ENCODE measurements at places on chromosomes 13 and 19.

DNA sequence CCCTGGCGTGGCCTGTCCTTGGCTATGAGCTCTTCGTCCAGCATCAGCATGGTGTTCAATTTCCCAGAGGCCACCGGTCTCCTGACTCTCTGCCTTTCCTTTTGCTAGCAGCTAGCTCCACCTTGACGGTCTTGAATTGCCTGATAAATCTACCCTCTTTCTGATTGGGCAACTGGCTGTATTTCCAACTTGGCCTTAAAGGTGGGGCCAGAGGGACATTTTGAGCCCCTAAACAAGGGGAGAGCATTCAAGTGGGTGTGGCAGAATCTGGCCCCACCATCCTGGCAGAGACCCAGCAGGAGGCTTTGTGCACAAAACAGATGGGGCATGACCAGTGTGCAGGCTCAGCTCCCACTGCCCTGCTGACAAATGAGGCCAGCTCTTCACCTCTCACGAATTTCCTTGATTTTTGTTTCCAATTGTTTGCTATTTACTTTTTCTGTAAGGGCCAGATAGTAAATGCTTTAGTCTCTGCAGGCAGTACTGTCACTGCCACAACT, 148.9 kb upstream of the VSTM2B start:
- H3K4me1 ChIP-seq, result no peaks in the 10 kb centered on the region
- no peak overlapping the region for H3K4me3 ChIP-seq
- H3K27ac ChIP-seq, result no peak overlapping the region
- no peaks in the 10 kb centered on the region for H3K36me3 ChIP-seq
- H3K27me3 ChIP-seq, result no peaks in the 10 kb centered on the region
- DNase-seq, result no peak

DNA sequence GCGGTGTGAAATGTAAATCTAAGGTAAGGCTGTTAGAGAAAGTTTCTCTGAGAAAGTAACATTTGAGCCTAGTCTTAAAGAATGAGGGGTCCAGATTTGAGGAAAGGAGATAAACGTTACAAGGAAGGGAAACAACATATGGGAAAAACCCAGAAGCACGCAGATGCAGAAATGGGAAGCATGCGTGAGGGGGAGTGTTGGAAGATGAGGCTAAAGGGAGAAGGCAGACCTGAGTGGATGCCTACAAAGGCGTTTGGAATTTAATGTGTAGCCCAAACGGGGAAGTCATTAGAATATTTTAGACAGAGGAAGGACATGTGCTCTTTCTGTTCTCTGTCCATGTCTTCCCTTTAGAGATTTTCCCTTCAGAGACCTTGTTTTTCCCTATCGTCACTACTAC, 61.0 kb downstream of the TPT1 start:
- no peaks in the 10 kb centered on the region for H3K27me3 ChIP-seq
- no peak for DNase-seq
- H3K36me3 ChIP-seq, result peaks cover 8% of the 10 kb centered on the region

GRCh38 chr19:49746206-49746958, 16.7 kb downstream of the TSKS start:
- no peak overlapping the region for H3K4me3 ChIP-seq
- peaks cover 6% of the 10 kb centered on the region for H3K4me1 ChIP-seq
- peak; percentile 57 for DNase-seq
- no peaks in the 10 kb centered on the region for H3K36me3 ChIP-seq

- no peaks in the 10 kb centered on the region for H3K4me1 ChIP-seq
- H3K36me3 ChIP-seq, result no peaks in the 10 kb centered on the region
- H3K27ac ChIP-seq, result no peak overlapping the region
- no peaks in the 10 kb centered on the region for H3K27me3 ChIP-seq
- H3K4me3 ChIP-seq, result no peak overlapping the region
Observed at GRCh38 chr13:107066355-107066754, 498.4 kb upstream of the ARGLU1 start.

DNA sequence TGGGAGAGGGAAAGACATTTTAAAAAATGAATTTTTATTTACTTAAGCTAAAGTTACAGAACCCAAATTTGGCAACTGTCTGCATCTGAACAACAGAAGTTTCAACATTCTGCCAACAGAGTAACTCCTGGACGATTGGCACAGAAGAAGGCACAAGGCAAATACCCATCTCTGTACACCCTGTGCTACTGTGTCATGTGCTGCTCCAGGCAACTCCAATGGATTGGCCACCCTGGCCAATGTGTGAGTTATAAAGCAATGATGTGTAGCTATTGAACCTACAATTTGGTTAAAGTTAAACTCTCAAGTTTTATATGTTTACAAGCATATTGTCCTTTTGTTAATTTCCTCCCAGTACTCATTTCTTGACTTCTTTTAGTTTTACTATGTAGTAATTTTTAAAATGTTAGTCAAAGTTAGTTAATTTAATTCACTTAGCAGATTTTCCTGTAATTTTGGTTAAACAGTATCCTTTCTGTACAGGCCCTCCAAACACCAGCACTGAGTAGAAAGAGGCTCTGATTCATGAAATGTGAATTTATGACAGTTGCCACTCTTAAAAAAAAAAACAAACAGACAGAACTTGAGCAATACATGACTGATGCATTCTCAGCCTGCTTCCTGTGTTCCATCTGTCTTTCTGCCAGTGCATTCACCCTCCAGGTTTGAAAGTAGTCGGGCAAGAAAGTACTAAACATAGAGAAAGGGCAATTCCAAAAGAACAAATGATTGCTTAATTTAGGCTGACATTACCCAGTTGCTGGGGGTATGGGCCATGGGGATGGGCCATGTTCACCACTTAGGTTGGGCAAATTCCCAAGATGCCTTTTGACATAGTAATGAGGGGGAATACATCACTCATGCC, 5.9 kb downstream of the STARD13 start:
- H3K4me3 ChIP-seq, result no peak overlapping the region
- DNase-seq, result no peak
- no peaks in the 10 kb centered on the region for H3K36me3 ChIP-seq
- no peak overlapping the region for H3K27ac ChIP-seq

GRCh38 chr13:63901630-63902029, 2486.0 kb upstream of the PCDH20 start:
- H3K27me3 ChIP-seq, result no peaks in the 10 kb centered on the region
- no peaks in the 10 kb centered on the region for H3K4me1 ChIP-seq
- no peaks in the 10 kb centered on the region for H3K36me3 ChIP-seq
- no peak overlapping the region for H3K27ac ChIP-seq

- H3K27me3 ChIP-seq, result peaks cover 6% of the 10 kb centered on the region
- no peak overlapping the region for H3K27ac ChIP-seq
- H3K36me3 ChIP-seq, result no peaks in the 10 kb centered on the region
Observed at GRCh38 chr13:23991119-23991518, 93.8 kb upstream of the C1QTNF9B start.

DNA sequence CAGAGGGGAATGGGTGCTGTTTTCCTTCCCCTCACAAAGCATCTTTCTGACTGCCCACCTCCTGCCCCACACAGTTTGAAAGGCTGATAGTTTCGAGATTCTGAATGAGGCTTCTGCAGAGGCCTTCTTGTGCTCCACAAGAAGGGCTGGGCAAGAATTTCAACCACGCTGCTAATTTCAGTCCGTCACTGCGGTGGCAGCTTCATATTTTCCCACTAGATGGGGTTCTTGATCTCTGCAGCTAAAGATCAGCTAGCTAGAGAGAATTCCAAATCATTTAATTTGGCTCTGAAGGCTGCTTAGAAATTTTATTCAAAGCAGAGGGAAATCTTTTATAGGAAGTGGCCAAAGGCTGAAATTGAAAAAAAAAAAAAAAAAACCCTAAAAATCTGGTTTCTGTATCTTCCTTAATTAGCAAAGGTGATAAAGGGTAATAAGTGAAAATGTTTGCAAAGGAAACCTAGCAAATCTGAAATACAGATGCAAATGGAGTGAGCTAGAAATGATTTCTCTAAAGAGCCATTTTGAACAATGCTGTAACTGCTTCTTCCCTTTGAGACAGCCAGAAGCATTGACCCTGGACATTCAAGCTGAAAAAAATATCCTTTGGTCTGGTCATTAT, 38.0 kb upstream of the C13orf42 start:
- DNase-seq, result no peak
- no peaks in the 10 kb centered on the region for H3K4me1 ChIP-seq
- H3K4me3 ChIP-seq, result no peak overlapping the region
- no peaks in the 10 kb centered on the region for H3K36me3 ChIP-seq
- H3K27ac ChIP-seq, result no peak overlapping the region
- no peaks in the 10 kb centered on the region for H3K27me3 ChIP-seq

DNA sequence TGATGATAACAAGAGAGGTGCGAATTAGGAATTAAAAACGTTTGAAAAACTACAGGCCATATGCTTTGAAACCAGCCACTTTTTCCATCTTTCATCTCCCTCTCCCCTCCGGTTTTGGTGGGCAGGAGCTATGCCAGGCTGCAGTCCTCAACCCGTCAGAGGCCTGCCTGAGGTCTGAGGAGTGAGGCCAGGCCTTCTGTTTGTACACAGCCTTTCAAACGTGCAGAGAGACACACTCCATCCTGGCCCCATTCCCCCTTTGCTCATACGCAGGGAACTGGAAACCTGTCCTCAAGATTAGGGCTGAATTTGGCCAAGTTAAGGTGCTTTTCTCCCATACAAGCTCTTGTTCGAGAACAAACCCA, 74.5 kb downstream of the ZIC5 start:
- no peak for DNase-seq
- no peak overlapping the region for H3K27ac ChIP-seq
- H3K4me1 ChIP-seq, result peaks cover 27% of the 10 kb centered on the region
- H3K27me3 ChIP-seq, result peaks cover 54% of the 10 kb centered on the region

Measured in CD4-positive, alpha-beta T cell (primary cell).